Ecto neural progenitor cell (in vitro differentiated cells): ENCODE measurements at places on chromosomes 2 and 18.
A peak's percentile ranks its signal among the peaks of the same experiment; 100 is the strongest.

GRCh38 chr2:190406805-190407204, 1.4 kb upstream of the MFSD6 start:
- DNase-seq, result no peak

DNA sequence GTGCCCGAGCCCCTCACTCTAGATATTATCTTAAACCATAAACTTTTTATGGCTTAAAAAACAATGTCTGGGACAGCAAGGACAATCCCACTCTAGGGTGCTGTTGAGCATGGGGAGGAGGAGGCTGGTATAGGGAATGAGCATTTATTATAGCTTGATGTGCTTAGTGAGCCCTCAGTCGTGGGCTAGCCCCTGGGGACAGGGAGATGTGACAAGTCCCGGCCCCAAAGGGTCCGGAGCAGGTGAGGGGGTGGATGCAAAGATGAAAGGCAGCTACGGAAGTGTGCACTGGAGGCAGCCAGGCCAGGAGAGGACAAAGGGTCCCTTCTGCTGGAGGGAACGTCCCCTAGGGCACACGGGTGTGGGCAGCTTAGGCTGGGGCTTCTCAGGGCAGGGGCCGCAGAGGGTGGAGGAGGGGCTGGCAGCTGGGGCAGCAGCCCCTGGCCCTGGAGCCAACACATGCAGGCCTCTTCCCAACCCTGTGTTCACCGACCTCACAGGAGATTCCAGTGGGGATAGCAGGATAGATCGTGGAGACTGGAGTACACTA, 106.3 kb upstream of the GPC1 start:
- peak; percentile 46 for DNase-seq

DNA sequence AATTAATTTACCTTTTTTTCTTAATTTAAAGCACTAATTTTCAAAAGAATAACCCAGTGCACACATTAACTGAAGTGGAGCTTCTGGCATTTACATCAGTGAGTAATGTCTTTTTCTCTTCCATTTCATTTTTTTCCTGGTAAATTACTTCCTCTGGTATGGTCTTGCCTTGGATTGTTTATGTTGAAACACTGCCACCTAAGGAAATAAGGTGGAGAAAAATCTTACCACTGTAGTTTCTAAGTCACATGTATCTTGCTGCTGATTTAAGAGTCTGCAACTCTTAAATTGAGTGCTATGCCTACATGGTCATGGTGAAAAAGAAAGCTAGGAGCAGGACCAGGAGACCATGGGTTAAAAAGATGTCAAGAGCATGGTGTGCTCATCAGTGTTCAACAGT, 51.0 kb downstream of the TTC27 start:
- no peak for DNase-seq

GRCh38 chr18:46596119-46596518, 60.9 kb downstream of the LOXHD1 start:
- no peak for DNase-seq

- DNase-seq, result peak; percentile 11
Observed at GRCh38 chr2:98459496-98460175, 15.0 kb downstream of the INPP4A start.

GRCh38 chr2:231533086-231533776, 3.0 kb upstream of the NMUR1 start:
- no peak for DNase-seq

DNA sequence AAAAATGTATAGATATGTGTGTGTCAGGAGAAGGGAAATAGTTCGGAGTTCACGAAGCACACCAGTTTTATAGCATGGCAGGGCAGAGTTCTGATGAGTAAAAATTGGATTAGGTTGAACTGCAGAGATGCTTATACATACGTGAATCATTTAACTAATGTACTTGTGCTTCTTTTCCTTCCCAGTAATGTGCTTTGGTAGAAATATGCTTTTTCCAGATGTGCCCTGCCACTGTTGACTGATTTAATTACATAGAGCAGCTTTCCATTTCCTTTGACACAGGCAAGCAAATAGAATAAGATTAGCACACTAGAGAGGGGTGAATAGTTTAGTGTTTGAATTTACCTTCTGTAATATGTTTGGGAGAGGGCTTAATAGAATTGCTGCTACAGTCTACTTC, 28.9 kb upstream of the ARMC9 start:
- DNase-seq, result no peak

DNA sequence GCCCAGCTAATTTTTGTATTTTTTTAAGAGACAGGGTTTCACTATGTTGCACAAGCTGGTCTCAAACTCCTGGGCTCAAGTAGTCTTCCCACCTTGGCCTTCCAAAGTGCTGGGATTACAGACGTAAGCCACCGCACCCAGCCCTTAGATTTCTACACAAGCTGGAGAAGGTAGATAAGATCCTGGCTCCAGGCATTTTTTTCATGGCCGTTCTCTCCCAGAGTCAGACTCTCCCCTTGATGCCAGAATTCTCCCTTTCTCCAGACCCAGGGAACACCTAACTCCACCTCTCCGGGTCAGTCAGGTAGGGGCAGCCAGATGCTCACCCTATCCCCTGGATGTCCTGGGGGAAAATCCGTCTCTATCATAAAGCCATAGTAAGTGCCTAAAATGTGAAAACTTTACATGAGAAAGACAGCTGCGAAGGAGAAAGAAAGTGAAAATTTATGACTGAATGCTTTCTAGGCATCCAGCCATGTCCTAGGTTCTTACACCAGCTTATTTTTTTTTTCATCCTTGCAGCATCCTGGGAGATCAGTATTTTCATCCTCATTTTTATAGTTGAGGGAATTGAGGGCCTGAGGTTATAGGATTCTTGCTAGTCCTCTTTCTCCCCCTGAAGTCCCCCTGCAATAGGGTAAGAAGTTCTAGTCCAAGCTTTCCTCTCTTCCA, 16.3 kb downstream of the SIX3 start:
- DNase-seq, result no peak

DNA sequence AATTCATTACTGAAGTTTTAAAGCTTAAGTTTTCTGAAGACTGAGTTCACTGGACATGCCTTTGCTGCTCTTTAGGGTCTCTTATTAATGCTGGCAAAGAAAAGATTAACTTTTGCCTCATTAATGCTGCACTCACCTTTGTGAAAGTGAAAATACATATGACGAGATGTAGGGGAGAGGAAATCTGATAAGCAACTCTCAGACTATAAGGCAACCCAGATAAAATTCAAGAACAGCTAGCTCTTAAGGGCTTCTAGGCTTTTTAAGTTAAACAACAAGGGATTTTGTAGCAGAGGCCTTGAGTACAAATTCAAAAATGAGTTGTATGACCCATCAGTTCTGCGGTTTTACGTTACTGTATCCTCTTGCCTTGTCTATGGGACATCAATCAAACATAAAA, 143.7 kb downstream of the USP34 start:
- DNase-seq, result no peak

DNA sequence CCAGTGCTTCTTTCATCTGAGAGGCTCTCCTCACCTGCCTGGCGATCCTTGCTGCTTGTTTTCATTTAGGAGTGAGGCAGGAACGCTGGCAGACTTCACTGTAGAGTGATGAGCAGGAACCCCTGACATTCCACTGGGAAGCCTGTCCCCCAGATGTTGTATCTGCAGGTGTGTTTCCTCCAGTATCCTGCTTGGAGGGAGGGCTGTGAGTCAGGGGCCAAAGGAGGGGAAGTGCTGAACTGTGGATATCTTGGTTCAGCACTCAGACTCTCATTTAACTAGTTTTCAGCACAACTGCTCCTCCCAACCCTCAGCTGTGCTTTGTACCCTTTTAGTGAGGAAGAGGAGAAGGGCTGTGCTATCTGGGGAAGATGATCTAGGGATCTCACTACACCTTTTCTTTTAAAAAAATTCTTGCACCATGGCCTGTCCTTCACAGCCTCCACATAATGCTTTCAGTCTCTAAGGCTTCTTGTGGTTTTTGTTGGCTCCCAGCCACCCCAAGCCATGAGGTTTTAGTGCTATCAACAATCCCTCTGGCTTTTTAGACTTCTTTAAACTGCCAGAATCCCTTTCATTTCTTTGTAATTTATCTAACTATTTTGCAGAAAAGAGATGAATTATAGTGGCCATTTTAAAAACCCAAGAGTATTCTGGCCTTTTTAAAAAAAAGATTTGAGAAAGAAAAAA, 11.2 kb downstream of the ANKAR start:
- no peak for DNase-seq

DNA sequence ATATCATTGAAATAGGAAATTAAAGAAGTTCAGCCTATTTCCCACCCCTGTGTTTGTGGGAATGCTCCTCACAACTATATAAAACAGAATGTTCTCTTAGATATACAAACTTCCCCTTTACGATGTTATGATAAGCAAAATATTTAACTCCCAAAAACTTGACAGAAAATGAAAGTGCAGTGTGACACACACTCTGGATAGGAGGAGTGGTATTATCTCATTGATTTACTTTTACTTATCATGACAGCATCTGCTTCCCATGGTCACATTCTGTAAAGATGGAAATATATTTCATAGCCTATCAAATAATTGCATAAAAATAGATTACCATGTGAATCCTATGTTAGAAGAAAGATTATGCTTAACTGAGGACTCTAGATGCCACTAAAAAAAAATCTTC, 96.6 kb upstream of the STK17B start:
- no peak for DNase-seq

- no peak for DNase-seq
Observed at GRCh38 chr2:40400336-40400953, 51.4 kb downstream of the SLC8A1 start.

DNA sequence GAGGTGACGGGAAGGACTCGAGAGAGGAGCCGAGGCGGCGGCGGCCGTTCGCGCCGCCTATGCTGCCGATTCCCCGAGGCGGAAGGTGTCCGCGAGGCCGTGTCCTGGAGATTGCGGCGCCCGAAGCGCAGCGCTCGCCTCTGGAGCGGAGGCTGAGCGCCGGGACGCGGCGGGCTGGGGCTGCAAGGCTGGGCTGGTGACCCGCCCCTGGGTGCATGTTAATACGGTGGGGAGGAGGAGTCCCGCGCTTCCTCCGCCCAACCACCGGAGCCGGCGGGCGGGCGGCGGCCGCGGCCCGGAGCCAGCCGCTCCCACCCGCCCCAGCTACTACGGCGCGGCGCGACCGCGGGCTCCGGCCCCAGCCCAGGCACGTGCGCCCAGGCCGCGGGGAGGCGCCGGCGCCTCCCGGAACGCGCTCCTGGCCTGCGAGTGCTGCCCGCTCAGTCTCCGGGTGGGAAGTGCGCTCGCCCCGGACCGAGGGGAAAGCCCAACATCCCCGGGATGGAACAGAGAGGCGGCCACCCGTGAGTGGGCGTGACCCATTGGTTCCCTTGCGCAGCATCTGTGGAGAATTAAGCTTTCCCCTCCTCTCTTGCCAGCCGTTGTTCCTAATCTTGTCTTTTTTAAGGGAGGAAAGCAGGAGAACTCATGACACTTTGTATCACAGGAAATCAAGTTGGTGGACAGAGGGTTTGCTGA, at the start of gene DLGAP1:
Gene DLGAP1, minus strand, starts transcription at position 195 of the 699 bp plus-strand sequence.
- DNase-seq, result peak; percentile 88

DNA sequence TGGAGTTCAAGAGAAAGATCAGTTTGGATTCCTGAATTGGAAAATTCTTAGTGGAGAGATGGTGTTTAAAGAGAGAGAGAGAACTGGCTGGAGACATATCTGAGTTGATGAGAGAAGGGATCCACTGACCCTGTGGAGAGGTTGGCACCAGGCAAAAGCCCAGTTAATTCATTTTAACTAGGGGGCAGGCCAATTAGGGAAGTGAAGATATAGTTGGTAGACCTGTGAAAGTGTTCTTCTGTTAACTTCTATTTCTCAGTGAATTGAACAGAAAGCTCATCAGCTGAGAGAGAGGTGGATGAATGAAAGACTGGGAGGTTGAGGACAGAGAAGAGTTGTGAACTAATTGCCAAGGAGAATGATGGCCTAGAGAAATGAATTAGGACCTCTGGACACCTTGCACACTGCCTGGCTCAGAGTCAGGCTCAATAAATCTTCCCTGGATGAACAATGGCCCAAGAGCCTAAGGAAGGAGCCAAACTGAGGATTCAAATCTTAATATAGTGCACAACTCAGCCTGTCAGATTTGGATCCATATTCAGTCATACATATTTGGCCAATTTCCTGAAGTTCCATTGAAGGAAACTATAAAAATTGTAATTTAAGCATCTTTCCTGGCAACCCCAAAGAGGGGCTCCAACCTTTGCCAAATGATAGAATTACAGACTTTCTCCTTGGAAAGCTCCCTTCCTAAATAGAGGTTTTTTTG, 82.2 kb upstream of the RMDN2 start:
- DNase-seq, result no peak

DNA sequence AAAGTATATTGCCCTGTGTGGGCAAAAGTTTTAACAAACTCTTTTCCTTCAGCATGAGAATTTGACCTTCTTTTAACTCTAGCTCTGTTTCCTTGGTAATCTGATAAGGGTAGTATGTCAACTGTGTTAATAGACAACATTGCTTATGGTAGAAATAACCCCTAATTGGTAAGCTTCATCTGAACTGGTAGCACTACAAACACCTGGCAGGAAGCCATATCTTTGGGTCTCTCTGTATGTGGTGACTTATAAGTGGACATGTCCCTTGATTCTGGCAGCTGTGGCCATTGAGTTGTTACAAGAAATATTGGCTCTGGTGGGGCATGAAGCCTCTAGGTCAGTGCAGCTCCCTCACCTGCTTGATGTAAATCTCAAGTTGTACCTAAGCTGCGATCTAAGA, 46.9 kb downstream of the MBD5 start:
- DNase-seq, result no peak

DNA sequence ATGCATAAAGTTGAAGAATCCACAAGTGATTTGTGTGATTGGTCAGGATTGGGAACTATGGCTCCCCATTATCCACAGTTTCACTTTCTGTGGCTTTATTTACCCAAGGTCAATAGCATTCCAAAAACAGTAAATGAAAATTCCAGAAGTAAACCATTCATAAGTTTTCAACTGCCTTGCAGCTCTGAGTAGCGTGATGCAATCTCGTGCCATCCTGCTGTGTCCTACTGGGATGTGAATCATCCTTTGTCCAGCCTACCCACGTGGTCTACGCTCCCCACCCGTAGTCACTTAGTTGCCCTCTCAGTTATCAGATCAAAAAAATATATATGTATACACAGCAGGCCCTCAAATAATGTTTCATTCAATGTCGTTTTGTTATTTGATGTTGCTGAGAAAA, 89.0 kb upstream of the DLGAP1 start:
- DNase-seq, result no peak

DNA sequence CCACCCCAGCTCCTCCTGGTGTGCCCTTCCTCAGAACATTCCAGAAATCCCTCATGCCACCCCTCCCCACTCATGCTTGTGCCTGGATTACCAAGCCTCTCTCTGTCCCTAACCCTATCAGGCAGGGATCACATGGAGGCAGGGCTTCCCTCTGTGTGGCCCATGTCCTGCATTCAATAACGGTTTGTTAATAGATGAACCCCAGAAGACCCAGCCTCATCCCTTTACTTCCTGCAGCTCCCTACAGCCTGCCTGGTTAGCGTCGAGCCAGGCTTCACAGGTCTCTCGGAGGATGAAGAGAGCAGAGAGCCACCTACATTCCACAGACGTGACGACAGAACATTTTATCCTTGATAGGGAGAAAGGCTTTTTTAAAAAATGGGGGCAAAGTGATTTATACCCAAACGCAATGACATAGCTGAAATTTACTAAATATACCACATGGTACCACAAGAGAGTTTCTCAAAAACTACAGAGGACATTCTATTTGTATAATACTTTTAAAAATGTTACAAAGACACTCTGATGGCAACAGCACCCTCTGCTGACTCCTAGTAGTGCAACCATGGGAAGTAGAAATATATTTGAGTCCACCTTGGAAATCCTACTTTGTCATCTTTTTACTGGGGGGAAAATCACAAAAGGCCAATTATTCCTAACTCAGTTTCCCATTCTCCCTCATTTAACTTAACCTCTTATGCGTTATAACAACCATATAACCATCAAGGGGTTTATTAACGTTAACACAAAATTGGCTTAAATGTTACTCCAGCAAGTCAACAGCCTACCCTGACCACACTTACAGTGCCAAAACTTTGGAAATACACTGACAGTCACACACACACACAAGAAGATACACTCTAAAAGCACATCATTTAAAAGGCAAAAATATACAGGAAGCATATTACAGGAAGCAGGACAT, 30.7 kb downstream of the FBXO15 start:
- no peak for DNase-seq
